ENCODE measurements at places on chromosomes 1 and 21.

DNA sequence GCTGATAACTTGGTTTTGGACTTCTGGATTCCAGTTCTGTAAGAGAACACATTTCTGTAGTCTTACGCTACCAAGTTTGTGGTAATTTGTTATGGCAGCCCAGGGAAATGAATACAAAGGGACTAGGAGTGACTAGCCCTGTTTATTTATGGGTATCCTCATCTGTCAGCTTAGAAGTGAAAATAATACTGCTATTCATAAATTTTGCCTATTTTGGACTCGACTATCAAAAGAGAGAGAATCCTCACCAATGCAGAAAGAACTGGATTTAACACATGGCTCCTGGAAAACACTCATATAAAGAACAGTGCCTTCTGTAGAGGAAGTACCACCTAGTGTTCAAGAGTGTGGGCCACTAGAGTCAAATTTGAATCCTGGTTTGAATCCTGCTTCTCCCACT lies 22.6 kb downstream of the HSD11B1 start:
- no peak for DNase-seq

- no peak for DNase-seq
These were observed 28.2 kb downstream of the CD34 start for GRCh38 chr1:207882692-207883091.

GRCh38 chr1:1617516-1617915 lies 2.2 kb downstream of the MIB2 start:
- no peak for DNase-seq

DNA sequence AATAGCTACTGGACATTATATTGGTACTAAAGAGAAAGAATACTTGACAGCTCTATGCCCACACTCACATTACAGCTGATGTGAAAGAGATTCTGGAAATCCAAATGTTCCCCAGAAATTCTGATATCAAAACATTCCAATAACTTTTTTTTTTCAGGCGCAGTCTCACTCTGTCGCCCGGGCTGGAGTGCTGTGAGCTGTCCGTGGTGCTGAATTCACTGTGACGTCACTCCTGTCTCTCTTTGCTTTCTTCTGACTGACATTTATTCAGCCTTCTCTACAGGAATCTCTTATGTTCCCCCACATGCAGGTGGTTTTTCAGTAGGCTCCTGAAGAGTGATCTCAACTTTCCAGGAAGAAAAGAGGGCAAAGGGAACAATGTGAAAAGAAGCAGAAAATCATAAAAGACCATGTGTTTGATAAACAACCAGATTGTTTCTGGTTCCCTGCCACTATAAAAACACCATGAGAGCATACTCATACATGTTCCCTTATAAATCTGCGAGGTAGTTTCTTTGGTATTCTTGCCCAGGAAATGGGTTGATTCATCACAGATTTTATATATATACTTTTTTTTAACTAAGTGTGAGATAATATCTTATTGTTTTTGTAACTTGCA lies 6.2 kb downstream of the S100A7A start:
- peak; percentile 23 for DNase-seq

GRCh38 chr1:183593356-183593755 lies 3.1 kb upstream of the NCF2 start:
- no peak for DNase-seq

GRCh38 chr21:44496564-44497550 lies 41.5 kb downstream of the LRRC3 start:
- no peak for DNase-seq

DNA sequence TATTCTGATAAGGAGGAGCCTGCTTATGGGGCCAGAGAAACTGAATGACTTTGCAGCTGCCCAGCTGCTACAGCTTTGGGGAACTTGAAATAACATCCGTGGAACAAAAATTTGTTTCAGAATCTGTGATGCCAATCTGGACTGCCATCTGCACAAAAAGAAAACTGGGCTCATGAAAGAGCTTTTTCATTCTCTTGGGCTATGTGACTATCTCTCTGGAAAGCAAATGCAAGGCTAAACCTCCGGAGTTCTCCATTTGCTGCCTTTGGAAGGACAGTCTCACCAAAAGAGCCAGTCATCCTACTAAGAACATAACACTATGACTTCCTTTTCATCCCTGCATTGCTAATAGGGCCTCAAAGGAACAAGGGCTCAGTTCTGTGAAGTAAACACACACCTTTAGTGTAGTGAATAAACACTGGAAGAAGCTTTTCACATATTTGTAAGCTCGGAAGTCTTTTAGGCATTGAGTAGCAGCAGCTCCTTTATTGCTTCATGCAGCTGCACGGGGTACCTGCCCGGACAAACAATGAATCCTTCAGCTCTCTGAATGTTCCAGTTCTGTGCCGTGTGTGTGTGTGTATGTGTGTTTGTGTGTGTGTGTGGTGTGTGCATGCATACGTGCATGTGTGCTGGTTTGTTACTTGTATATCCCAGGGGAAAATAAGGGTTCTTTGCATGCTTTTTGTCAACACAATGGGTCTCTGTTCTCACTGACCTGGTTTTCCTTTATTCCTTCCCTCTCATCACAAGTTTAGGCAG lies 255.5 kb upstream of the SGIP1 start:
- DNase-seq: no peak
